Right lung (tissue), 10 donors: ENCODE measurements at places on chromosomes 3 and 15. TPM values are rescaled to one million over a fixed set of nuclear protein-coding genes. Genes with fewer than 3 reads are reported as not detected.

- DNase-seq = no peak
Measured at GRCh38 chr3:39332525-39332924, 3.0 kb downstream of the CCR8 start.

HES1 gene
- polyA plus RNA-seq = 142 TPM

DNA sequence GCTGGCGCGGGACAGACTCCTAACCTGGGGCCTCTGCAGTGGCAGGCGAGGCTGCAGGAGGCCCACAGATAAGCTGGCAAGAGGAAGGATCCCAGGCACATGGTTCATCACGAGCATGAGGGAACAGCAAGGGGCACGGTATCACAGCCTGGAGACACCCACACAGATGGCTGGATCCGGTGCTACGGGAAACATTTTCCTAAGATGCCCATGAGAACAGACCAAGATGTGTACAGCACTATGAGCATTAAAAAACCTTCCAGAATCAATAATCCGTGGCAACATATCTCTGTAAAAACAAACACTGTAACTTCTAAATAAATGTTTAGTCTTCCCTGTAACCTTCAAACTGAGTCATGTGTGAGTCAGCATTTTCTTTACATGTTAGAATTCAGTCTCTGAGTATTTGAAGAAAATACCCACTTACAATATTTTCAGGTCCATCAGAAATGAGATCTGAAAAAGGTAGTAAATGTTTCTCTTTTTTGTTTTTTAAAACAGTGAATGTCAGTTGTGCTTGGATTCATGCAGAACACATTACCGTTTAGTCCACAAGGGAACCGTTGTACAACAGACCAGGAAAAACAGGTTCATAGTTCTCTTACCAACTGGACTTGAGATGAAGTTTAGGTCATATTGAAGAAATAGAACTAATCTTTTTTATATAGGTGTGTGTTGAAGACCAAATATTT, 75.9 kb downstream of the BOC start:
- DNase-seq = no peak

GRCh38 chr15:90665288-90666134, 51.6 kb upstream of the BLM start:
- peak; percentile 72 for DNase-seq

DNA sequence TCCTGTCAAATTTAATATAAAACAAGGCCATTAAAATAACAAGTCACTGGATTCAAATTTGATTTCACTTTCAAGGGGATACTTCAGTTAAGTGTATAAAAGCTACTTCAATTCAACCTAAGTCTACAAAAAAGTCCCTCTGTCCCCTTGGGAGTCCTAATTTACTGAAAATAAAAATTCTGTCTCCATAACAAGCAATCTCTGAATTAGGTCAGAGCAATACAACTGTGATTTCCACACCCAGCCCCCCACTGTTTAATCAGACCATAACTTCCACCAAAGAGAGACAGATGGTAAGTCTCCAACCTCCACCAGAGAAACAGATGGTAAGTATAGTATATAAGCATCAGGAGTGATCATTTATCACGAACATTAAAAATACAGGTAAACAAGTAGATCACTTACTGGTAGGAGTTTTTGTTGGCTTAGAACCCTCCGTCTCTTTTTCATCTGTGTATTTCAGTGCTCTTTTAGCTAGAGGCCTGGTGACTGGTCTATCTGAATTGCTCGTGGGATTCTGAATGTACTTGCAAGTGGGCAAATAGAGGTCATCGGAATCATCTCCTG, 12.1 kb downstream of the SGO1 start:
- DNase-seq = no peak

DNA sequence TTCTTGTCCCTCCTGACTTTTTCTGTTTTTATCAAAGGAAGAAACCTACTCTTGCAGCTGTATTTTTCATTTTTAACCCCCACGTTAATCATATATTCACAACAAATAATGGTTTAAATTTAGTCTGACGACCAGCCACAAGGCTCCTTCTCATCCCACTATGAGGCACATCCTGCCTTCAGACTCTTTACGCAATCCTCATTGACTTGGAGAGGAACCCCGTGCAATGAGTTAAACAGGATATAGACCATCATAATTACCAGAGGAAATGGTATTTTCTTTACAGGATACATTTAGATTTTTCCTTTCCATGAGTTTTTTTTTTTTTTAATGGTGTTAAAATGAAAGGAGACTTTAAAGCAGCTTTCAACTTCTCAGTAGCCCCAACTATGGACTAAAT, 68.5 kb downstream of the WWTR1 start:
- DNase-seq = peak; percentile 64

- DNase-seq = no peak
Measured at GRCh38 chr3:45479621-45480035, 91.3 kb downstream of the LARS2 start.

CHRM5 gene
- polyA plus RNA-seq = 0.46 TPM

DNA sequence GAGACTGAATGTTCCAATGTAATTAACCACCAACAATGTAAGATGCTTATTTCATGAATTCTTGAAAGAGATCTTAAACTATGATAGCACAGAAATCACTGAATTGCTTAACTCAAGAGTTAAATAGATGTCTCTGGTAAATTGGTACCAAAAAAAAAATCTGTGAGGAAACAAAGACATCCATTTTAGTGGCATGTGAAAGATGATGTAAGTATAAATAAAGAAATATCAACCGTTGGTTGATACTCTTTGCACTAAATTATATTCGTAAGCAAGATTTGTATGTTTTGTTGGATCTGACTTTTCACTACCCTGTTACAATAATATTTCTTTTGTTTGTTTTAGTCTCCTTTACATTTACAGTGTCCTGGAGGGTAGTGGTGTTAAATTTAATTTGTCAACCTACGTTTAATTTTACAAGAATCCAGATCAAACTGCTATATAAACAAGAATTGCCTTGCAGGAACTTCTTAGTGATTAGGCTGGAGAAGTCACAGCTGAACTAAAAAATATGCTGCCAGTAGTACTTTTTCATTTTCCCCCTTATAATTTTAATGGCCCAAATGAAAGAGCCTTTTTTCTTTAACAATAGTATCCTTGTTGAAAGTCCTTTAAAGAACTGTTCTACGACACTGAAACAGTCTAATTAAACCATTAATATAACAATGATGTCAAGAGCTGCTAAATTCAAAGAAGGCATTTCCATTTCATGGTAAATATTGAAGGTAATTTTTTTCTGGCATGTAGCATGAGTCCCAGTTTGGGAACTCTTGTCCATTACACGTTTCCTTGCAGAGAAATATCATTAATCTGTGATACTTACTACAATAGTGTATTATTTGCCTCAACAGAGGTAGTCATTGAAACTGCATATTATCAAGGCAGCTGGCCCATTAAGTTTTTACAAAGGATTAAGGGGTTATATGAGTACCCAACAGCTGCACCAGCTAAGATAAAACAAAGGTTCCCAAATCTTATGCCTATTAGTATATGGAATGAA, 109.6 kb upstream of the PHLDB2 start:
- no peak for DNase-seq

DNA sequence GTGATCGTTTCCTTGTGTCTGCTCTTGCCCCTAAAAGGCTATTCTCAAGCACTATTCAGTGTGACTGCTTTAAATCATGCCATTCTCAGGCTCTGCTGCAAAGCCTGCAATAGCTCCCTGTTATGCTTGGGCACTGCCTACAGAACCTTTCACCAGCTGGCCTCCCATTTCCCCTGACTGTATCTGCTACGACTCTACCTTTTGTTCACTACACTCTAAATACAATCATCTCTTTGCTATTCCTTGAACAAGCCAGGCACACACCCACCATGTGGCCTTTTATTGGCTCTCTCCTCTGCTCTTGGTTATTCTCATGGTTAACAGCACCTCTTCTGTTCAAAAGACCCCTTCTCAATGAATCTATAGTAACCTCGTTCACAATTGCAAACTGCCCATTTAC, 29.6 kb upstream of the FNDC3B start:
- no peak for DNase-seq

MED12L gene
- polyA plus RNA-seq = 0.73 TPM

MEF2A gene
- 74.0 TPM for polyA plus RNA-seq

- DNase-seq = peak; percentile 36
Measured at GRCh38 chr3:102536456-102536855, 101.6 kb downstream of the ZPLD1 start.

GABRR3 gene
- polyA plus RNA-seq = not detected

MUC20 gene
- polyA plus RNA-seq = 18.7 TPM

SLC12A1 gene
- 0.29 TPM for polyA plus RNA-seq

DNA sequence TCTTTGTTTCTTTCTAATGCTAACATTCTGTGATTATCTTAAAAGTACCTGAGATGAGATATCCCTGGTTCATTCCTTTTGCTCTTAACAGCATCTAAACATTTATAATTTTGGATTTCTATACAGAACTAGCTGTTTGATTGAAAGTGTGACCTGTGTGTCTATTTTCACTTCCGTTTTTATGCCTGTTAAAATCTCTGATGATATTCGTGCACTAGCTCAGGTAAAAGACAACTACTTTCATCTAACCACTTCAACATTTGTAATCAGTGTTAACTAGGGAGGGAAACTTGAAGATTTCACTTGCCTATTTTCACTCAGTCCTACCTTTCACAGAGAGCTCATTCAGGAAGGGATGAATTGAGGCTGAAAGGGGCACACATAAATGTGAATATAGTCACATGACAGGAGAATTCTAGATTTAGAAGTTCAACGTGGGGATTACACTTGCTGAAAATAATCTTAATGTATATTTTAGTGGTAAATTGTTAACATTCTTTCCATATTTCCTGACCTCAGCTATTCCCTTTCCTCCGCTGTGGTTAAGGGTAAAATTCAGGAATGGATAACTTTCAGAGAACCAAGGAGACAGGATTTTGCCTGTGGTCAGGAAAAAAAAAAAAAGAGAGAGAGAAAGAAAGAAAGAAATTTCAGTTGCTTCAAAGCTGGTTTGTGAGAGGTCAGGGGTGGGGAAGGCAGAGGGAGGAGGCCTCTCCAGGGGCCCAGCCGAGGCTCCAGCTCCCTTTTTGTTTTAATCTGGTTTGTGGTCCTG, 159.8 kb upstream of the TSC22D2 start:
- no peak for DNase-seq

DNA sequence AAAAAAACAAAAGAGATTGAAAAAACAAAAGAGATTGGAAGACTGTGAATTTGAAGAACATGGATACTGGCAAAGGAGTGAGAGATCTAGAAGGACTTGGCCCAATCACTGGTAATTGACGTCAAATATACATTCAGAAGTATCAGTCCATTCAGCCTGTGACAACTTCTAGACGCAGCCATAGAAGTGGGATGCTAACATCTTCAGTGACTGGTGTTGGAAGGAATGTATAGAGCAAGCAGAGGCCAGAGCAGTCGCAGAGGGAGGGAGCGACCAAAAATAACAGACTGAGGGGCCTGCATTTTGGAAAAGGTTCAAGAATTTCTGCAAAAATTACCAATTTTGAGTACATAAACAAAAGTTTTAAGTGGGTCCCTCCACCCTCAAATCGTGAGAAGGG, 473.3 kb downstream of the CADM2 start:
- DNase-seq = no peak

GRCh38 chr3:10361375-10361774, 40.5 kb upstream of the SEC13 start:
- no peak for DNase-seq

DNA sequence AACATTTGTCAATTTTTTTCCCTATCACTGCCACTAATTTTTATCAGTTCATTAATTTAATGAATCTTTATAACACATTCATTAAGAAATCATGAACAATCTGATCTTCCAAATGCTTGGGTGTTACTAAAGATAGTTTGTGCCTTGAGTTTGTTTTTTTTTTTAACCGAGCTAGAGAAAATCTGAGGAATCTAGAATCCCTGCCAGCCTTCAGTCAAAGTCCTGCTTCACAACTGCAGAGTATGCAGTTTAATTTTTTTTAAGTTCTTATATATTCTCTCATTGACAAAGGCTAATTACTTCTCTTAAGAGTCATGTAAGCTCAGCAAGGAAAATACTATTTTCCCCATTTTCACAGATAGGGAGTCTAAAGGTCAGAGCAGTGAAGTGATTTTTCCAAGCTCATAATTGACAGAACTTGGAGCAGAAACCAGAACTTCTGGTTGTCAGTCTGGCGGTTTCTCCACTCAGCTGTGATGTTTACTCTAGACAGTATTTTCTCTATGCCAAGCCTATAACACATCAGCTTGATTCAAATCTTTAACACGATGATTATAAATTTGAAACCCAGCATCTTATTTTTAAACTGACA, 55.7 kb downstream of the TNIK start:
- no peak for DNase-seq

- no peak for DNase-seq
Measured at GRCh38 chr15:62935300-62936081, 107.1 kb upstream of the TPM1 start.

GRCh38 chr3:197270558-197271317, 27.7 kb downstream of the DLG1 start:
- no peak for DNase-seq

DNA sequence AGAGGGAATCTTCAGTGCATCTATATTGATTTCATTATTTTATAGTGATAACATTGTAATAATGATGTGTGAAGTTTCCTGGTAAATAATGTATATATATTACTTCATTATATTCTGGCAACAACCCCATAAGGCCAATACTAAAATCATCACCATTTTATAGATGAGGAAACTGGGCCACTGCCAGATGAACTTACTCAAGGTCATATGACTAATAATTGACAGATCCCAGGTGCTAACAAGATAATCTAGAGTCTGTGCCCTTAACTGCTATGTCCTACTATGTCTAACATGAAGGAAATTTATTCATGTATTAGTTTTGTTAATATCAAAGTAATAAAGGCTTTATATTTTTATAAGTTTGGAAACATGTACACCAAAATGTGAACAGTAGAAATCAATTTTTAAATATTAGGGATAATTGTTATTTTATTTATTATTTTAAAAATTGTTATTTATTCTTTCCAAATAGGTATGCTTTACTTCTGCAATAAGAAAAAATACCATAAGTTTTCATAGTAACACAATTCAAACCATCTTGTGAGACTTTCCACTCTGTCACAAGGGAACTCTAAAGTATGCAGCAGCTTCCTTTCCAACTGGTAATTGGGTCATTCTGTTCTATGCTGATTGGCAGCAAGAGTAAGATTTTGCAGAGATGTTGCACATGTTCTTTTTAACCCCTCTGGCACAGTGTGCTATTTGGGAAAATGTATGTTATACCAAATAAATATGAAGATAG, 90.8 kb upstream of the CMC1 start:
- no peak for DNase-seq

- no peak for DNase-seq
Measured at GRCh38 chr15:69340243-69340900, 41.7 kb downstream of the PAQR5 start.

DNA sequence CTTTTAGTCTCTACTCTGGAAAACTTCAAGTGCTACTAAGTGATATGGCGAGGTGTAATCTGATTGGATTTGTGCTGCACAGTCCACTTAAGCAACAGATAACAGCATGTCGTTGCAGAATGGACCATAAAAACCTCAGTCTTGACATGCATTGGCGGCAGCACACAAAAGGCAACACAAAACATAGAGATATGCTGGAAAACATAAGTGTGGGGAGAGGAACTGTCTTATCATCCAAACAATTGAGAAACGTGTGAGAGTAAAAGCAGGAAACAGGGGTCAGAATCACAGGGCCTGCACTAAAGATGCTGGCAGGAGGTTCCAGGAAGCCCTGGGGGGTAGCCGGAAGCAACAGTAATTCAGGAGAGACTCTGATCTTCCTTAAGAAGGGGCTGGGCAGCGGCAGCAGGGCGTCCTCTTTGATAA, 82.1 kb downstream of the CGNL1 start:
- DNase-seq = no peak

GRCh38 chr15:40354408-40355171, 3.4 kb upstream of the DISP2 start:
- no peak for DNase-seq

GRCh38 chr3:184540777-184541681, 20.6 kb upstream of the EPHB3 start:
- no peak for DNase-seq
